ENCODE measurements at places on chromosomes 4 and X.
A peak's percentile ranks its signal among the peaks of the same experiment; 100 is the strongest.

DNA sequence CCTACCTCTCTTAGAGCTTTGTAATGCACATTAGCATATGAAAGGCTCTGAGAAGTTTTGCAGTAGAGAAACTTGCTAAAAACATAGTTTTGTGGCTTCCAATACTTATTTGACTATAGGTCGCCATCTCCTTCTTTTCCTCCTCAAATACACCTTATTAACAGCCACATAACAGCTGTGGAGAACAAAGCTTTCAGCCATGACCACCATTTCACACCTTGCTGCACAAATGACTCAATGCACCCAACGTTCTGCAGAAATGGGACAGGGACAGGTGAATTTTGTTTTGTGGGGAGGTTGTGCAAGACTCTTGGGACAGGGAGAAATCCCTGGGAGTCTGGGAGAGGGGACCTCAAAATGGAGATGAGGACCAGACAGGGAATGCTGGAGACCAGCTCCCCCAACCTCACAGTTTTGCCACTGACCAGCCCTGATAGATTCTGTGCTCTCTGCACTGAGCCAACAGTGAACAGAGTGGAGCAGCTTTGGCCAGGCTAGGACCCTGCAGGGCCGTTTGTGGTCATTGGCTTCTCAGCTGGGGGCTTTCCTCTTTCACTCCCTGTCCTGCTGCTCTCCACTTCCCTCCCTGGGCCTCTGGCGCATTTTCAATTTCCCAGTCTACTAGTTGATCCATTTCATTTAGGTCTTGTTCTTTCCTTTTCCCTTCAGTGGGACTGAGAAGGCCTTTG, 16.6 kb downstream of the FRMPD3 start:
- DNase-seq: no peak

GRCh38 chr4:153593161-153593560, 90.9 kb upstream of the TLR2 start:
- no peak for DNase-seq

DNA sequence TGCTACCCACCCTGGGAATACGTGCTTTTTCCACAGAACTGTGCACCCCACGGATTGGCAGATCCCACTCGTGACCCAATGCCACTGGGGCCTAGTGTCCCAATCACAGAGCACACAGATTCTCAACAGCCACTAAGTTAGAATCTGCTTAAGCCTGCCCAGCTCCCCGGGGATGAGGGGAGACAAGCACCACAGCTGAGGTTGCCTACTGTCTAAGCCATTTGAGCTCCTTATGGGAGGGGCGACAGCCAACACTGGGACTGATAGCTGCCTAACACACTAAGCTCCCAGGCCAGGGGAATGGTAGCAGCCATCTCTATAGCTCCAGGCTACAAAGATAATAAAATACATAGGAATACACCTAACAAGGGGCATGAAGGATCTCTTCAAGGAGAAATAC, 93.5 kb upstream of the GUCY1A1 start:
- no peak for DNase-seq

DNA sequence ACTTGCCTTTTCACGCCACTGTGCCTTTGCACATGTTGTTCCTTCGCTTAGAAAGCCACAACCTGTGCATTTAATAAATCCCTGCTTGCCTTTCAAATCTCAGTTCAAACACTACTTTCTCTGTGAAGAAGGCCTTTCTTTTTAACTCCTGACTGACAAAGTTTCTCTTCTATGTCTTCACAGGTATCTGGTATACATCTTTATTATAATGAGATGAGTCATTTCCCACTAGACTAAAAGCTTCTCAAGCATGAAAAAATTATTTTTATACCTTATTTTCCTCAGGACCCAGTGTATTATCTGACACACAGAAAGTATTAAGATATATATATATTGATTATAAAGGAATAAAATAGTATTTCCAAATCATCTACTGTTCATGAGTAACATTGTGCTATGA, 189.9 kb downstream of the TBCK start:
- DNase-seq: no peak

- peak; percentile 84 for DNase-seq
These were observed 18.5 kb downstream of the HERC3 start for GRCh38 chr4:88610771-88611170.

DNA sequence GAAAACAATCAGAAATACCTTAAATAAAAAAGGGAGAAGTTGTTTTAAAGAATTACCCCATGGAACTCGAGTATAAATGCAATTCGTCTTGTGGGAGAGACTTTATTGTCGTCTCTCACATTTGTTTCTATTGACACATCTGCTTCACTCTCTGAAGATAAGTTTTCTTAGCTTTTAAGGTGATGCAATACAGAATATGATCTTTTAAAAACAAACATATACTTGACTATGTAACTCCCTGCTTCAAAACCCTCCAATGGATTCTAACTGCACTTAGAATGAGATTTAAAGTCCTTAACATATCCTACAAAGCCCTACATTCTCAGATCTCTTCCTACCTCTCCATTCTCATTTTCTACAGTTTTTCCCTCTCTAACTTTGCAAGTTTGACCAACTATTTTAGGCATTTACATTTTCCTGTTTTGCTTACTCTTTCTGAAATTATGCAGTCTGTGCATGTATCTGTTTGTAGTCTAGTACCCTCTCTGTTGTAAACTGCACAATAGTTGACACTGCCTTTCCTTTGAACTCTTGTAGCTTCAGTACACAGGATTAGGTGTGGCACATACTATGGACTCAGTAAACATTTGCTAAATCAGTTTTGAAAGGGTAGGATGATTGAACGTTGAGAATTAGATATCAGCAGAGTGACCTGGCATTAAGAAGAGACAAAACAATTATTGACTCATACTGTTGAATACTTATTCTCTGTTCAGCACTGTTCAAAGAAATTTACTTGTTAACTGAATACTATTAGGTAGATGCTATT, 59.8 kb downstream of the AGTR2 start:
- DNase-seq: no peak

DNA sequence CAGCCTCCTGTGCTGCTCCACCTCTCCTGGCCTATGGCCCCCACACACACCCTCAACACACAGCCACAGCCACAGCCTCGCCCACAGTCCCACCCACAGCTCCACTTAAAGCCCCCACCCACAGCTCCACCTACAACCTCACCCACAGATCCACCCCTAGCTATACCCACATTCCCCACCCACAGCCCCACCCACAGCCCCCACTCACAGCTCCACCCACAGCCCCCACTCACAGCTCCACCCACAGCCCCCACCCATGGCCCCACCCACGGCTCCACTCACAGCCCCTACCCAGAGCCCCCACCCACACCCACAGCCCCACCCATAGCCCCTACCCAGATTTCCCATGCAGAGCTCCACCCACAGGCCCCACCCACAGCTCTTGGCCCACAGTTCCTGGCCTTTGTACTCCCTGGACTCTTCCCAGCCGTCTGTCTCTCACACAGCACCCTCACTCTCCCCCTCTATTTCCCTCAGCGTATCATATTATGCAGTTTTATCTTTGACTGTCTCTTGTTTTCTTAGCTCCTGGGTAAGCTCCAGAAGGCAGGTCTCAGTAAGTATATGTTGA, 322.5 kb downstream of the EVC2 start:
- DNase-seq: no peak

- peak; percentile 44 for DNase-seq
These were observed 38.9 kb downstream of the STARD8 start for GRCh38 chrX:68686097-68686977.

DNA sequence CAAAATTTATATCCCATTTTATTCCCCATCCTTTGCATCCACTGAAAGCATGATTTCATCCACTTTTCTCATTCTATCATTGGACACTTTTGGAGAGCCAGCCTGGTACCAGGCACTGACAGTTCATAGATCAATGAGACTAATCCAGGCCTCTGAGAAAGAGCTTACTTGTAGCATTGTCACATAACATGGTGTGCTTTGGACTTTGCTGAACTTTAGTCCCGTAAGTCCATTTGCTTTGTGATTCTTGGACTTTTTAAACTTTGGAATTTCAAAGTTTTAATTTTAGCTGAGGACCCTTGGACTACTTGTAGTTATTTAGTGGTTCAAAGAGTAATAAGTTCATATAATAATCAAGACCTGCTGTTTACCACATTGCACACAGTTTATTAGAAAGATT, 11.5 kb downstream of the LIAS start:
- DNase-seq: no peak

DNA sequence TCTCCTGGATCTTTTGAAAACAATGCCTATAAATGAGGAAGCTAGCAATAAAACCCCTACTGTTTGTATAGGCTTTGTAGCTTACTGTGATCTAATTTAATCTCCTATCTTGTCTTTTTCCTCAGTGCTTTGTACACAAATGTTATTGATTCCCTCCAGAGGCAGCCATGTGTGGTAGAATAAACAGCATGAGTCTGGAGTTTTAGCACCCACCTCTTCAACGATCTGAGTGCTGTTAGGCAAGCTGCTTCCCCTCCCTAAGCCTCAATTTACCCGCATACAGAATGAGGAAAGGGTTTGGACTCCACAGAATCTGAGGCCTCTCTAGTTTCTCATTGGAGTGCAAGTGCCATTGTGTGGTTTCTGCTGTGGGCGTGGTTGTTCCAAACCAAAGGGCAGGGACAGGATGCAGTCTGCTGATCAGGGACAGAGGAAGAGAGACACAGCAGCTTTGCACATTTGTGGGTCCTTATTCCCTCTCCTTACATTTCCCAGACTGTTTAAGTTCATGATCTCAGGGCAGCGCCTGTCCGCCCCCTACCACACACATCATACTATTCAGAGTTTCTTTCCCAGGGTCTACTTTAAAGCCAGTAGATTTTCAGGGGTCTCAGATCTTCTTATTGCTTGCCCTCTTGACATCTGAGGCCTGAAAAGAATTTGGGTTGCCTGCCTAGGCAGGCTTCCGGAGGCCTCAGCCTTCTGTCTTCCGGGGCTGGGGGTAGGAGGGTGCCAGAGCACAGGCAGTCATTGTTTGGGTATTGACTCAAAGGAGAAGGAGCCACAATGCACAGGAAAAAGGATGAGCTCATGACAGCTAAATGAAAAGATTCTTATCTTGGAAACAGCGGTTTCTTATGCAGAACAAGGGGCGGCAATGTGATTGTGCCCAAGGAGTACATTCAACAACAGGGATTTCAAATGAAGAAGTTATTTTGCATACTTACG, 114.9 kb upstream of the TEX13D start:
- peak; percentile 35 for DNase-seq
